Astrocyte of the cerebellum (primary cell): ENCODE measurements at places on chromosomes 13 and 19.
A peak's percentile ranks its signal among the peaks of the same experiment; 100 is the strongest.

- DNase-seq, result no peak
These were observed 16.8 kb downstream of the SPART start for GRCh38 chr13:36329361-36329760.

DNA sequence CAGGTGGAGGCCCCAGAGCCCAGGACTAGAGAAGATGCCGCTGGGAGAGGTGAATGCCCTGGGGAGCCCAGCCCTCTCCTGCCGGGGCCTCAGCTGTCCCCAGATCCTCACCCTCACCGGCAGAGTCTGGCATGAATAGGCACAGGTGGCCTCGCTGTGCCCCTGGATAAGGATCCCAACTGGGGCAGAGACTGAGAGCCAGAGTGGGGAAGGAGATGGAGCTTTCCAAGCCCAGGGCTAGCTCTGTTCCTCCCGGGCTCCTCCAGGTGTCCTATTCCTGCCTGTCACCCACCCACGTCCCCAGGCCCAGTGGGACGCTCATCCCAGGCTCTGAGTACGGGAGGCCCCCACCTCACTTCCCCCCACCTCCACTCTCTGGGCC lies 16.5 kb downstream of the PRR36 start:
- no peak for DNase-seq

DNA sequence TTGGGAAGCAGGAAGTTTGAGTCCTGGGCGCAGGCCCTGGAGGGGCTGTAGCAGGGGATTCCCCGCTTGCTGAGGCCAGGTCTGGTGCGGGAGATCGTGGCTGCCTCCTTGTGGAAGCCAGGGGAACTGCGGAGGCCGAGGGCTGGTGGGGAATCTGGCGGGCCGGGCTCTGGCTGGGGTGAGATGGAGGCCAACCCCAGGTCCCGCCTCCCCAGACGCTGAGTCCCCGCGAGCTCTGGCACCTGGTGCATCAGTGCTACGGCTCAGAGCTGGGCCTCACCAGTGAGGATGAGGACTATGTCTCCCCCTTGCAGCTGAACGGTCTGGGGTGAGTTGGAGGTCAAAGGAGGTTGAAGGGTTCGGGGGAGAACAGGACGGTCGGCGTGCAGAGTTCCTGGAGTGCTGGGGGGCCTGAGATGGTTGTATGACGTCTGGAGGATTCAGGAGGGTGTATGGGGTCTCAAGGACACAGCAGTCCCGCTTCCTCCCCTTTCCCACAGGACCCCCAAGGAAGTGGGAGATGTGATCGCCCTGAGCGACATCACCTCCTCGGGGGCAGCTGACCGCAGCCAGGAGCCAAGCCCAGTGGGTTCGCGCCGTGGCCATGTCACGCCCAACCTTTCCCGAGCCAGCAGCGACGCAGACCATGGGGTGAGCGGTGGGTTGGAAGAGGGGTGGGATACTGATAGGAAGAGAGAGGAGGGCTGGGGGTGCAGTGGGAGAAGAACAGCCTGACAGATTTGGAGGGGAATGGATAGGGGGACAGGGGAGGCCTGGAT lies 13.1 kb downstream of the GRAMD1A start:
- no peak for DNase-seq

DNA sequence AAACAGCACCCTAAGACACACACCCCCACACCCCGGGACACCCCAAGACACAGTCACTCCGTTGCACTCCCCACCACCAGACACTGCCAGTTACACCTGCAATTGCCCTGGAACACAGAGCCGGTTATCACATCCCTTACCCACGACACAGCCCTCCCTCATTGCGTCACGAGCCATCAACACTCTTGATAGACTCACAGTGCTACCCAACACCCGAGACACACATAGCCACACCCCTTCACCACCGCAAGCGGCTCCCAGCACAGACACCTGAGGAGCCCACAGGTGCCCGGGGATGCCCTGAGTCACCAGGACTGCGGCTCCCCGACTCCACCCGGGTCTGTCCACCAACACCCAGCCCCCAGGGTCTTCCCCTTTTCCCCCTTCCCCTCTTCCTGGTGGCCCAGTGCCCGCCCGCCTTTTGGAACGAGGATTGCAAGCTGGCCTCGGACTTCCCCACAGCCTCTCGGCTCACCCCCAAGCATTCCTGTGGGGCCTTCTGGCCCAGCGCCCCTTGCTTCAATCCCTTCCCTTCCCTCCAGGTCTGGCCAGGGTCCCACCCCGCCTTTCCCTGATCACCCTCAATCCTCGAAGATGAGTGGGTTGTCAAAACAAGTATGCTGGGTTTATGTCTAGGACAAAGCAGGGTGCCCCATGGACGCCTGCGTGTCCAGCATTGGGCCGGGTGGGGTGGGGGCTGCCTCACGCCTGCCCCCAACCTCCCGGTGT lies 1.7 kb upstream of the PTGER1 start:
- peak; percentile 37 for DNase-seq

DNA sequence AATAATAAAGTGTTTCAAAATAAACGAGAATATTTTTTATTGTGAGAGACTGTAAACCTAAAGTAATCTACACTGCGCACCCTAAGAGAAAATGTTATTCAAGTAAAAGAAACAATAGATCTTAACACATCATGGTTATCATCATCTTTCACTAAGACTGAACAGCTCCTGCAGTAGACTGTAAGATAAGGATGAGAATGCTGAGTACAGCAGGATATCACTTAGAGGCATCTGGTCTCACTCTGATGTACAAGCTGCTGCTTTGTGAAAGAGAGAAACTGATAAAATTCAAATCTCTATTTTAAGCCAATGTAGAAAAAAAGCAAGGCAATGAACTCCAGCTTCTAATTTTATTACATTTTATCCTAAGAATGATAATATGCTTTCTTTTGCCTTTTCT lies 261.7 kb upstream of the HTR2A start:
- no peak for DNase-seq

DNA sequence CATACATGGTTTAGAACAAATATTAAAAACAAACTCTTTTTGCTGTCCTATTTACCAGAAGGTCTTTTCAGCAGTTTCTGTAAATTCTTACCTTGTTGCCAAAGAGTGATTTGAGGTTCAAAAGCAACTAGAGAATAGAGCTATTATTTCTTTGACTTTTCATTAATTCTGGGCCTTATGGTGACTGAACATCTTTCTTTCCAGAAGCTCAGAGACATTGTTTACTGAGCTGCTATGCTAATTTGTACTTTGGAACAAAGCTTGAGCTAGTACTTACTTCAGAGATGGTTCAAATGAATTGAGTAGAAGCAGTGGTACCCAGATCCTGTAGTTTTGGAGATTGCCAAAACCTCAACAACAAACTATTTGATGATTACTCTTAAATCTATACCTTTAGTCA lies 331.2 kb downstream of the SPRY2 start:
- DNase-seq, result no peak

GRCh38 chr13:51067210-51067701 lies 43.8 kb downstream of the C13orf42 start:
- DNase-seq, result no peak

GRCh38 chr19:660793-661426 lies 2.1 kb downstream of the RNF126 start:
- no peak for DNase-seq

DNA sequence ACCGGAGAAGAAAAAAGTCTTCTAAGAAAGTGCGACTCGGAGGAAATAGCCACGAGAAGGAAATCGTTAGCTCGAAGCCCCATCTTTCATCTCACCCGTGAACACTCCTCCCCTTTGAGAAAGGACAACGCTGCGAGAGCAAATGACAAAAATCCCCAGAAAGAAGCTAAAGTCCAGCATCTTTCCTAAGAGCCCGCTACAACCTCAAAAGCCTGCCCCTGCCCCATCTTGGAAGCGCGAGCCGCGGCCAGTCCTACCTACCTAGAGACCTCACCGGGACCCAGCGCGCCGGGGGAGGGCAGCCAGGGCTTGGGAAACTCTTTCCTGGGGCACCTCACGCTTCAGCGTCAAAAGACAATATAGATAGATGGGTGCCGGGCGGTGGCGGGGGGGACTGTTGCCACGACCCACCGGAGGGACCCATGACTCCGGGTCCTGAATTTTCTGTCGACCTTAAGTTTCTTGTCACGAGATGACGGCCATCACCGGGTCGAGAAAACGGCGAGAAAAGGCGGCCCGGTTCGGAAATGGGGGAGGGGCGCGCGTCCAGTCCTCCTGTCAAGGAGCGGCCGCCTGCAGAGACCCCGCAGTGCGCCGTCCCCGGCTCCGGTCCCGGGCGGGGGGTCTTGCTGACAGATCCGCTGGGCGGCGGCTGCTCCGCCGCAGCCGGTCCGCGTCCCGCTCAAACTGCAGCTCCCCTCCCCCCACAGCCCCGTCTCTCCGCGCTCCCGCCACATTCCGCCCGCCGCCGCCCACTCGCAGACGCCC lies 65.9 kb downstream of the KCNRG start:
- DNase-seq, result no peak

- no peak for DNase-seq
These were observed 2.8 kb downstream of the ADGRL1 start for GRCh38 chr19:14203177-14203576.

DNA sequence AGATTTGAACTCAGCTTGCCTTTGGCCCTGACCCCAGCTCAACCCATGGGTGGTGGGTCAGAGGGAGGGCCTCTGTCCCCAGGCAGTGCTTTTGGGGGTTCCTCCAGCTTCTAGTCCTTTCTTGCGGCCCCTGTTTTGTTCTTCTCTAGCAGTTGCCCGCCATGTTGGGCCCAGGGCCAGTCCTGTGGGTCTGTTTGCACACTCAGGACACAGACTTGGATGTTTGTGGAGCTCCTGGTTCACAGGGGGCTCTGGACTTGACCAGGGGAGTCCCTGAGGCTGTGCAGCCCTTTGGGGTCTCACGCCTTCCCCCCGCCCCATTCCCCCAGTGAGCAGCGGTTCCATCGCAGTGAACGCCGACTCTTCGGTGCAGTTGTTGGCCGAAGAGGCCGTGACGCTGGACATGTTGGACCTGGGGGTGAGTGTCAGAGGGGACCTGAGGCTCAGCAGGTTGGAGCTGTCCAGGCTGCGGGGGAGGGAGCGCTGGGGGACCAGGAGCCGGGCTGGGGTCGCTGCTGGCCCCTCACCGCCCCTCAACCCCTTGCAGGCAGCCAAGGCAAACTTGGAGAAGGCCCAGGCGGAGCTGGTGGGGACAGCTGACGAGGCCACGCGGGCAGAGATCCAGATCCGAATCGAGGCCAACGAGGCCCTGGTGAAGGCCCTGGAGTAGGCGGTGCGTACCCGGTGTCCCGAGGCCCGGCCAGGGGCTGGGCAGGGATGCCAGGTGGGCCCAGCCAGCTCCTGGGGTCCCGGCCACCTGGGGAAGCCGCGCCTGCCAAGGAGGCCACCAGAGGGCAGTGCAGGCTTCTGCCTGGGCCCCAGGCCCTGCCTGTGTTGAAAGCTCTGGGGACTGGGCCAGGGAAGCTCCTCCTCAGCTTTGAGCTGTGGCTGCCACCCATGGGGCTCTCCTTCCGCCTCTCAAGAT lies 2.5 kb downstream of the ATP5F1D start:
- peak; percentile 73 for DNase-seq

GRCh38 chr19:47232422-47233211 lies 1.6 kb upstream of the BBC3 start:
- no peak for DNase-seq

GRCh38 chr19:16374436-16374835 lies 49.8 kb downstream of the KLF2 start:
- no peak for DNase-seq

GRCh38 chr19:28864024-28864503 lies 348.9 kb downstream of the UQCRFS1 start:
- no peak for DNase-seq

GRCh38 chr13:104984296-104984818 lies 1551.1 kb downstream of the EFNB2 start:
- peak; percentile 84 for DNase-seq

DNA sequence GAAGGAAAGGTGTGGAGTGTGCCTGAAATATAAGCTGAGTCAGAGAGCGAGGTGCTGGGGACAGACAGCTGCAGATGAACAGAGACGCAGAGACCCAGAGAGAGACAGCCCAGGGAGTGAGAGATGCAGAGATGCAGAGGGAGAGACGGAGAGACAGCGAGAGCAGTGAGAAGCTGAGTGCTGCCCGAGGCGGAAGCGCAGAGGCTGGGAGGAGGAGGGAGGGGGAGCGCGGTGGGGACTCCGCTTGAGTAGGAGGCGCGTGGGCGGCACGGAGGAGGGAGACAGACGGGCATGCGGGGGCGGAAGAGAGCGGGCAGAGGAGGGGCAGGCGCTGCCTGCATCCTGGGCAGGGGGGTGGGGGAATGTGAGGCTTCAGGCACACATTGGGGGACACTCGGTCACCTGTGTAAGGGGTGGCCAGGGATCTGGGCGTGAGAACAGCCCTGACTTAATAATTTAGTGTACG lies 25.7 kb downstream of the SLC8A2 start:
- no peak for DNase-seq

DNA sequence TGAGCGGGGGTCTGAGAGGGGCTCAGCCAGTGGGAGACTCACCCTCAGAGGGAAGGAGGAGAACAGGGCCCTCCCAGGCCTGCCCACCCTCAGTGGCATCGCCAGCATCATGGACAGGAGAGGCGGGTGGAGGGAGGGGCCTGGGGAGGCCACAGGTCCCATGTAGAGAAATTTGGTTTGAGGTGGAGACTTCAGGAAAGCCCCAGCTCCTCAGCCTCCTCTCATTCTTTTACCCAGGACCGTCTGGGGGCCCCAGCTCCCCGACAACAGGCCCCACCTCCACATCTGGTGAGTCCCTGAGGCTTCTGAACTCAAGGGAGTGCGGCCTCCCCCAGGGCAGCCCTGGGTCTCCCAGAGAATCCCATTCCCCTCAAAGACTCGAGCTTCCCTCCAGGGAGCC lies 3.1 kb downstream of the LILRB1 start:
- DNase-seq, result no peak
